PC-9 (cell line): ENCODE measurements at places on chromosomes 6 and 20. TPM values are rescaled to one million over a fixed set of nuclear protein-coding genes. Genes with fewer than 3 reads are reported as not detected.

GRCh38 chr6:7108964-7109836, 1.4 kb downstream of the RREB1 start:
- no peak for DNase-seq

BPIFA1 gene
- total RNA-seq = not detected in 2 replicates

DNA sequence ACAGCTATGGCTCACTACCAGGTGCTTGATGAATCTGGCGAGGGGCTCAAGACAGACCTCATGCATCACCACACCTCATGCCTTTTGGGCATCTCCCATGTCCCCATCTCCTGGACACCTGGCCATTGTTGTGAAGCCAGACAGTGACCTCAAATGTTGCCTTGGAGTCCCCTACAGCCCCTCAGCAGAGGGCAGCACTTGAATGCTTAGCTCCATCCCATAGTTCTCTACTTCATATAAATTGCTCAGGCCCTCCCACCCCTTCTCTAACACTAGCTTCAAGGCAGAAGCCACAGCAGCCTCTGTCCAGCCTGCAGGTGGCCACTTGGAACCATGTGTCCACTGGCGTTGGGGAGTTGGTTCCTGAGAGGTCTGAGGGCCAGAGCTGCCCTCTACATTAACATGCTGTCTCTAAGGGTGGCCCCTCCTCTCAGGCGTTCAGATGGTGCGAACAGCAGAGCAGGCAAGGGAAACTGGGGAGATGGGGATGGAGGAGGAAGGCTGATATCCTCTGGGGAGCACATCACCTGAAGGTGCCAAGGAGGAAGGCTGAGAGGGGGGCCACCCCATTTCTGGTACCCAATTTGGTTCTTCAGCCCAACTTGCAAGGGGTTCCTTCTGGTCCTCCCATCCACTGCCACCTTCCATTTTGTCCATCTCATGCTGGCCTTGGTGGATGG, 31.3 kb downstream of the MOCS1 start:
- DNase-seq = no peak

ESR1 gene
- 1.5 TPM in 2 replicates for total RNA-seq

RUNX2 gene
- 10.4 and 12.5 TPM in 2 replicates for total RNA-seq
